T-helper 17 cell (primary cell): ENCODE measurements at places on chromosomes 11 and 22.
A peak's percentile ranks its signal among the peaks of the same experiment; 100 is the strongest.

GRCh38 chr11:13338427-13339069 is 61.0 kb downstream of the BMAL1 start:
- DNase-seq, result no peak

- DNase-seq, result no peak
Observed at GRCh38 chr11:8531312-8531711, 62.7 kb downstream of the STK33 start.

- no peak for DNase-seq
Observed at GRCh38 chr11:83545494-83546260, 259.5 kb upstream of the CCDC90B start.

DNA sequence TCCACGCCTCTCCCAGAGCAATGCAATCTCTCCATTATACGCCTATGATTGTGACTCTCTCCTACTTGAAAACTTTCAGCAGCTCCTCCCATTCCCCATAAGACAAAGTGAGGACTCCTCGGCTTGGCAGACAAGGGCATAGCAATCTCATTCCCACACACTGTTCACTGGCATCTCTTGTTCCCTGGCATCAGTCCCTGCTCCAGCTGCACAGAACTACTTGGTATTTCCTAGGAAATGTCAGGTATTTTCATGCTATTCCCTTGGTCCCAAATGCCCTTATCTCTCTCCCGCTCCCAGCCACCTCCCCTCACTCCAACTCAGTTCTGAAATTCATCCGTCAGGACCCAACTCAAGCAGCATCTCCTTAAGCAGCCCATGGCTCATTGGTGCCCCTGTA is 28.4 kb downstream of the TMPRSS5 start:
- no peak for DNase-seq

DNA sequence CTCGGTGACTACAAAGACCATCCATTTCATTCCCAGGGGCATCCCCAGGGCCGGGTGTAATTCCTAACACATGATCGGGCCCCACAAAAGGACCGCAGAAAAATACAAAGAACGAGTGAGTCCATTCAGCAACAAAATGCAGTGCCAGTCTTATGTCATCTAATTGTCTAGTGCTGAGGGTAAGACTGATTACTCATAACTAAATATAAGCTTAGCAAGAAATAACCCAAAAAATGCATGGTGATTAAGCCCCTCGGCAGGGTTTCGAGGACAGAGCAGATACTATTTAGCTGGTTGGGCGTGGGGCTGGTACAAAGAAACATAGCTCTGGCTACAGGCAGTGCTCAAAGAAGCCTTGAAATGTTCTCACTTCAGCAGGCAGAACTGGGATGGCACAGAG is 1078.9 kb downstream of the OPCML start:
- DNase-seq, result no peak

DNA sequence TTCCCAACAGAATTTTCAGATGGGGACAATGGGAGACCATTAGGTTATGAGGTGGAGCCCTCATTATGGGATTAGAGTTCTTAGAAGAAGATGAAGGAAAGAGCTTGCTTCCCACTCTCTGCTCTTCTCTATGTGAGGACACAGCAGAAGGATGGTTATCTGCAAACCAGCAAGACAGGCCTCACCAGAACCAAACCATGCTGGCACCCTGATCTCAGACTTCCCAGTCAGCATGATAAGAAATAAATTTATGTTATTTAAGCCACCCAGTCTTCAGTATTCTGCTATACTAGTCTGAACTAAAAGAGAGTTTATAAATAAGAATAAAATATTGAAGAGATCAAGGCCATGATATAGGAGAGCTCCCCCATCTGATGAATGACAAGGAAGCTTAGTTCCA is 946.3 kb upstream of the CCDC90B start:
- no peak for DNase-seq

DNA sequence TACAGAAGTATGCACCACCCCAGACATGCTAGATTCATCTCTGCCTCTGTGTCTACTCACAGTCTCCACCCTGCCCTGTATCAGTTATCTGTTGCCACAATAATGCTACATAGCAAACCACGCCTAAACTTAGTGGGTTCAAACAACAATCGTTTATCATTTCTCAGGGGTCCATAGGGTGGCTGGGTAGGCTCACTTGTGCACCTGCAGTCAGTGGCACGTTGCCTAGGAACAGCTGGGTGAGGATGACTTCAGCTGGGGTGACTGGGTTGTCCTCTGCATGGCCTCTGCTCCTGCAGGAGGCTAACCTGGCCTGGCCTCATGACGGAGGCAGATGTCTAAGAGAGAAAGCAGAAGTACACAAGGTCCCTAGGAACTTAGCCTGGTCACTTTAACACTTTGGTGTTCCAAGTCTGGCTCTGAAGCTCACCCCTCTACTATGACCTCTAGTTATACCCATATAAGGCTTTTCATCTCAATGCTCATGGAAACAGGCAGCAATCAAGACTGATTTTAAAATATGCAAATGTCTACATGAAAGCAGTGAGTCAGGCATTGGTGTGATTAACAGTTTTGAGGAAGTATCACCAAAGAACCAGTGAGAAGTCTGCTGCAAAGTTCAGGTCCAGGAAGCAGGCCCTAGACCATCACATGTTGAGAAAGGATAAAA is 10.7 kb downstream of the OLFML1 start:
- no peak for DNase-seq

DNA sequence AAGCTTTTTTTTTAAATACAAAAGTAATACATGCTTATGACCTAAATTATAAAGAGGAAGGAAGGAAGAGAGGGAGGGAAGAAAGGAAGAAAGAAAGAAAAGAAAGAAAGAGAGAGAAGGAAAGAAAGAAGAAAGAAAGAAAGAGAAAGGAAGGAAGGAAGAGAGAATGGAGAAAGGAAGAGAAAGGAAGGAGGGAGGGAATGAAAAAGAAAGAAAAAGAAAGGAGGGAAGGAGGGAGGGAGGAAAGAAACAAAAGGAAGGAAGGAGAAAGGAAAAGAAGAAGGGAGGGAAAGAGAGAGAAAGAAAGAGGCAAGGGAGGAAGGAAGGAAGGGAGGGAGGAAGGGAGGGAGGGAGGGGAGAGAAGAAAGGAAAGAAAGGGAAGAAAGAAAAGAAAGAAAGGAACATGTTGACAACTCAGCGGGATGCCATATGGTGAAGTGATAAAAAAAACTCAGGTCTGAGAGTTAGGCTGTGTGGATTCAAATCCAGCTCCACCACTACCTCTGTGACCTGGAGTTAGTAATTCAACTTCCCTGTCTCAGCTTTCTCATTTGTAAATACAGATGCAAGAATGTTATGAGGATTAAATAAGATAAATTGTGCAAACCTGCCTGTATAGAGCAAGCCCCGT is 9.6 kb upstream of the EED start:
- DNase-seq, result no peak

DNA sequence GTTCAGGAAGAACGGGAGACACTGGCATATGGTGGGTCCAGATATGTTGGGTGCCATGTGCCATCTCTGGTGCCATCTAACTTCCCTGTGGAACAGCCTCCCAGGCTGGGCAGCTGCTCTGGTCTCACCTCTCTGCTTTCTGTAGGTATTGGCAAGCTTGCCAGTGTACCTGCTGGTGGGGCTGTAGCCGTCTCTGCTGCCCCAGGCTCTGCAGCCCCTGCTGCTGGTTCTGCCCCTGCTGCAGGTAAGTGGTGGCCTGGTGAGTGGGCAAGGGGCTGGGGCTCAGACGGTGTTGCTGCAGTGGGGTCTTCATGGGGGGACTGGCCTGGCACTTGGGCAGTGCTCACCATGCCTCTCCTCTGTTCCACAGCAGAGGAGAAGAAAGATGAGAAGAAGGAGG is 2.6 kb downstream of the RPLP2 start:
- DNase-seq, result no peak

DNA sequence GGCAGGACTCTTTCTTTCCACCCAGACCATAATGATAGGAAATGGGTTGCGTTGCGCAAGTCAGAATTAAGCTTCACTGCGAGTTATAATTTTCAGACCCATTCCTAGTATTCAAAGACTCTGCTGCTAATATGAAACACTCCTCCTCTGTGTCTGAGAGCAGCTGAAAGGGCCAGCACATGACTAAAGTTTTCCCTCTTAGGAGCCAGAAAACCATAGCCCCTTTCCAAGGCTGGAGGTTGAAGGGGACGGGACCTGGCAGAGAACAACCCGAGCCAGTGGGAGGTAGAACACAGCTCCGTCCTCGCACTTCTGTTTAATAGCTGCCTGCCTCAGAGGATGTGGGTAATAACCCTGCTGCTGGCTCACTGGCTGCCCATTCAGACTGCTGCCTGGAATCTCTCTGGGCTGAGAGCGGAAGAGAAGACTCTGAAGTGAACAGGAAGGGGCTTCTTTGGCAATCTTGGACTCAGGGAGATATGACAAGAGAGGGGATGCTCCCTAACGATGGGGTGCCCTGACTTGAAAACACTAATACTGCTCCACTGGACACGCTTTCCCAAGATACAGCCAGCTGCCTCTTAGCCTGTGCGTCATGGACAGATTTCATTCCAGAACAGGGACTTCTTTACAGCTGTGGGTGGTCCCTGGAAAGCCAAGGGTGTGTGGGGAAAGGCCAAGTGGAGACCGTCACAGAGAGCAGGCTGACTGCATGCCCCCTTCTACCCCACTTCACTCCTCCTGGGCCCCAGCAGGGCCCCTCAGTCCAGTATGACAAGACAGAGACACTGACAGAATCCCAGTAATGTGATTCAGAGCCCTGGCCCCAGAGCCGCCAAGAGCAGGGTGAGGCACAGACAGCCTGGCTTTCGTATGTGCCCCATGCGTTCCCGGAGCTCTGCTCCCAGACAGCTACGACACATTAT is 156.9 kb downstream of the FEZ1 start:
- no peak for DNase-seq

DNA sequence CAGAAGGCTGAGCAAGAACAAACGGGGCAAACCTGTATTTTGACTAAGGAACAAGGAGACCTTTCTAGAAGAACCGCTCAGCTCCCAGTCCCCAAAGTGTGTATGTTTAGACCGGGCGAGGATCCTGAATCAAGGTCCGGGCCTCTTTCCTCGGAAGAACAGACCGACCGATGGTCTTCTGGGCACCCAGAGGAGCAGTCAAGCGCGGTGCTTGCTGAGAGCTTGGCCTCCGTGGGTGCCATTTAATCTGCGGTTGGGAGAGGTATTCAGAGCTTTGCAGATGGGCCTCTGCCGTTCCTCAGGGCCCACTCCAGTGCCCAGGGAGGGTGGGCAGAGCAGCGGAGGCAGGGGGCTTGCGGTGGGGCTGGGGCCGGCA is 26.5 kb upstream of the ATXN10 start:
- DNase-seq, result no peak

DNA sequence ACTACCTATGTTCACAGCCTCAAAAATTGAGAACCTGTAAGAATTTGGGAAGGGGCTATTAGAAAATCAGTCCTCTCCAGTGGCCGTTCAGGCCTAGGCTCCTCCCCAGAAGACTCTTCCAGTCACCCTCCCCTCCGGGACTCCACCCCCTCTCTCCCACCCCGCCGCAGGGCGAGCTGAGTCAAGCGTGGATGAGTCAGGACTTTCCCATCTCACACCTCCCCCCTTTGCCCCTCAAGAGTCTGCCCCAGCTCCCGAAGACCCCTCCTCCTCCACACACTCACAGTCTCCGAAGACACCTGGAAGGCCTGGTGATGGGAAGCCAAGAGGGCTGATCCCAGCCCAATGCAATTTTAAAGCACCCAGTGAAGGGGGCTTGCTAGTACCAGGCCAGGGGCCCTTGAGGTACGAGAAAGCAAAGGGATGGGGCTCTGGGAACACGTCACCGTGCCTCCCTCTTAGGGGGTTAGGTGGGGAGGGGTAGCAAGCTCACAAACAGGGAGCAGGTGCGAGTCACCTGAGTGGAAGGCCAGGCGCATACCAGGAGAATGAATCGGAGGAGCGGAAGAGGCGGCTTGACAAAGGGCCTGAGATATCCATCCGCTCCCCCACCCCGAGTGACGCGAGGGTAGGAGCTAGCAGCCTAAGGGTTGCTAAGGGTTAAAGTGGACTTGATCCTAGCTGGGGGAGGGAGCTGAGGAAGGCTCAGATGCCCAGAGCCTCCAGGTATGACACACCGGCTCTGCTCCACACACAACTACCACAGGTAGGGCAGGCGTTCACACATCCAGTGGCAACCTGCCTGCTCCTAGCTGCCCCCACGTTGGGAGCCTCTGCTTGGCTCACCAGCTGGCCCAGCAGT is 13.6 kb downstream of the BCL9L start:
- DNase-seq, result peak; percentile 56

- DNase-seq, result no peak
Observed at GRCh38 chr11:121212536-121213361, 79.8 kb upstream of the SC5D start.

- DNase-seq, result peak; percentile 1
Observed at GRCh38 chr22:47177334-47177815, 414.9 kb downstream of the TBC1D22A start.

DNA sequence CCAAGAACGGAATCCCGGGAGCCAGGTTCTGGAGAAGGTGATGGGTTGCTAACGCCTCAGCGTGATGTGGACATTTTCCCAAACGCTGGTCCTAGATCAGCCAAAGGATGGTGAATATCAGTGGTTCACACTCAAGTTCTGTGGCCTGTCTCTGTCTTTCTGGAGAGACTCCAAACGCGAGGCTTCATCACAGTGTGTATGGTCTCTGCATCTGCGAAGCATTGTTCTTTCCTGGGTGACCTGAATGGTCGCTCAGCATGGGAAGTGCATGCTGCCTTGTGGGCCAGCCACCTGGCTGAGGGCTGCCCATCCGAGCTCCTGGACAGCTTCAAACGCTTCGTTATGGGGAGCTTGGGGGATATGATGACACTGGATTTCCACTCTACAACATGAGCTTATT is 810.0 kb downstream of the TBC1D22A start:
- no peak for DNase-seq

DNA sequence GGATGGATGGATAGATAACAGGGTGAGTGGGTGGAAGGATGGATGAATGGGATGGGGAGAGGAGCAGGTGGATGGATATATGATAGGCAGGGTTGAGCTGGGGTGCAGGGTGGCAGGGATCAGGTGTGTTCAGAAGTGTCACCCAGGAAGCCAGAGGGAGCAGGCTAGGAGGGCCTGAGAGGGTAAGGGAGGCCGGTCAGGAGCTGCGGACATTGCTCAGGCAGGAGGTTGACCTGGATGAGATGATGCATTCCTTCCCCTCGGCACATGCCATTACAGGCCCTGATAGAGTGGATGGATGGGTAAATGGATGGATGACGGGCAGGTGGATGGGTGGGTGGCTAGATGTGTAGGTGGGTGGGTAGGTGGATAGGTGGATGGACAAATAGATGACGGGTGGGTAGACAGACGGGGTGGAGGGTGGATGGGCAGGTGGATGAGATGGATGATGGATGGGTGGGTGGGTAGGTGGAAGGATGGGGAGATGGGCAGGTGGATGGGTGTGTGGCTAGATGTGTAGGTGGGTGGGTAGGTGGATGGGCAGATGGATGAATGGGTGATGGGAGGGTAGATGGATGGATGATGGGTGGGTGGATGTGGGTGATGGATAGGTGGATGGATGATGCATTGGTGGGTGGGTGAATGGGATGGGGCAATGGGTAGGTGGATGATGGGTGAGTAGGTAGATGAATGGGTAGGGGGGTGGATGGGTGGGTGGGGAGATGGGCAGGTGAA is 8.0 kb downstream of the DHCR7 start:
- no peak for DNase-seq

GRCh38 chr11:105719073-105719822 is 109.4 kb downstream of the GRIA4 start:
- no peak for DNase-seq

- no peak for DNase-seq
Observed at GRCh38 chr11:79381036-79381435, 59.8 kb downstream of the TENM4 start.
